ENCODE measurements at places on chromosomes 2 and 18.

- no peak for DNase-seq
These were observed 47.4 kb upstream of the RMDN2 start for GRCh38 chr2:37877457-37878315.

GRCh38 chr2:41038408-41038807 lies 586.5 kb upstream of the SLC8A1 start:
- DNase-seq: no peak

- DNase-seq: no peak
These were observed 130.5 kb downstream of the BCL11A start for GRCh38 chr2:60422826-60423483.

- peak; percentile 15 for DNase-seq
These were observed 203.3 kb downstream of the TCF4 start for GRCh38 chr18:55384551-55385275.

- DNase-seq: peak; percentile 50
These were observed 199.4 kb downstream of the ZEB2 start for GRCh38 chr2:144320491-144320890.

- DNase-seq: no peak
These were observed 11.5 kb upstream of the ALPP start for GRCh38 chr2:232367016-232367415.
